ENCODE measurements at places on chromosomes 12 and 14. TPM values are rescaled to one million over a fixed set of nuclear protein-coding genes. Genes with fewer than 3 reads are reported as not detected.

Gene NFATC4
- polyA plus RNA-seq, result 2.0 TPM

Gene KRT2
- not detected for polyA plus RNA-seq

Gene TAC3
- not detected for polyA plus RNA-seq

Gene ZBTB1
- 35.9 TPM for polyA plus RNA-seq

Gene EPS8
- 2.8 TPM for polyA plus RNA-seq

Gene BBS10
- 7.0 TPM for polyA plus RNA-seq

Gene TPPP2
- not detected for polyA plus RNA-seq

- no peak for DNase-seq
These were observed 168.2 kb upstream of the BCL2L14 start for GRCh38 chr12:11902525-11902875.

- no peak for DNase-seq
These were observed 3.2 kb upstream of the MEG3 start for GRCh38 chr14:100822532-100823296.

DNA sequence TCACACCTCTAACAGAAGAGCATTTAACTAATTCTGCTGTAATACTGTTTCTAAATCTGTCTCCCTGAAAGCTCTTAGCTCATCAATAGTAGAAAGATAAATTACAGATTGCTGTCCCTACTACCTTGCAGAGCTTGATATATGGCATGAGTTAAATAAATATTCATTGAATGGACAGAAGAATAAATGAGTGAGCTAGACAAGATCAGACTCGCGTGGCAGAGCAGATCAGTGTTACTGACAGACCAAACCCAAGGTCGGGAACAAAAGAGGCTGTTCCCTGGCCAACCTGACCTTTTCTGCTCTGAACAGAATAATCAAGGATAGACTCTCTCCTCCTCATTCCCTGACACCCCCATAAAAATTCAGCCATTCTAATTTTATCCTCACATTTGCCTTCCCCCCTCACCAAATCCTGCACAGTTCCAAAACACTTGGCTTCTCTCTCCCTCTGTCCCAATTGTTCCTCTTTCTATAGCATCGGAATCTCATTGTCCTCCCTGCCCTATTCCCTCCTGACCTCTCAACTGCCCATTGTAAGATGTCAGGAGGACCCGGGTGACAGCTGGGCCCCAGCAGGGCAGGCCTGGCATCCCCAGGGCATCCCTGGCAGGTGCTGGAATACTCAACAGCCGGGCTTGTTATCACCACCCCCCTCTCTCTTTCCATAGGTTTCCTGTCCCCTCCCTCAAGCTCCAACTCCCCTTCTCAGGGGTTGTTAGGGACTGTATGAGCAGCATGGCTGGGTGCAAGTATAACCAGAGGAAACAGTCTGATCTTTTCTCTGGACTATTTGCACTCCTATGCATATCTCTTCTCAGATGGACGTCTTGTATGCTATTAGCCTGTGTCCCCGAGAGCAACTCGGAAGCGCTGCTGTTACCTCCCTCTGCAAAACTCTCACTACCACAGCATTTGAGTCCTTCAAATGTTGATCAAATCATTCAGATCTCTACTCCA lies 19.9 kb downstream of the NEUROD4 start:
- DNase-seq, result no peak

- no peak for DNase-seq
These were observed 30.5 kb downstream of the VDR start for GRCh38 chr12:47874316-47874715.

GRCh38 chr12:48361664-48362339 lies 11.1 kb upstream of the ZNF641 start:
- no peak for DNase-seq

GRCh38 chr12:69921831-69922230 lies 96.8 kb downstream of the MYRFL start:
- DNase-seq, result no peak

- no peak for DNase-seq
These were observed 311.4 kb downstream of the BCL11B start for GRCh38 chr14:98960617-98961013.

GRCh38 chr14:33207467-33208017 lies 268.9 kb downstream of the NPAS3 start:
- no peak for DNase-seq

Data from GM12878 (cell line).